ENCODE measurements at places on chromosomes 12 and 14.

DNA sequence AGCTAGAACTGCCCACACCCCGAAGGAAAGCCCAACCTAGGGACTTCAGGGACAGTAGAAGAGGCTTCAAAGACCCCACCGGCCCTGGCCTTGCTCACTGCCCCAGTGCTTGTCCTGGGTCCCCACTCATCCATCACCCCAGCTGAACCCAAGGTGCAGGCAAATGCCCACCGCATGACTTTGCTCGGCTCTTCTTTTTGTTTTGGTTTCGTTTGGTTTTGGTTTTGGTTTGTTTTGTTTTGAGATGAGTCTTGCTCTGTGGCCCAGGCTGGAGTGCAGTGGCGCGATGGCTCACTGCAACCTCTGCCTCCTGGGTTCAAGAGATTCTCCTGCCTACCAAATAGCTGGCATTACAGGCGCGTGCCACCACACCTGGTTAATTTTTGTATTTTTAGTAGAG lies 9.0 kb downstream of the CCDC85C start:
- no peak for DNase-seq

GRCh38 chr14:88289234-88289633 lies 33.8 kb downstream of the KCNK10 start:
- DNase-seq = no peak

GRCh38 chr14:91830777-91831176 lies 36.6 kb downstream of the TC2N start:
- no peak for DNase-seq

DNA sequence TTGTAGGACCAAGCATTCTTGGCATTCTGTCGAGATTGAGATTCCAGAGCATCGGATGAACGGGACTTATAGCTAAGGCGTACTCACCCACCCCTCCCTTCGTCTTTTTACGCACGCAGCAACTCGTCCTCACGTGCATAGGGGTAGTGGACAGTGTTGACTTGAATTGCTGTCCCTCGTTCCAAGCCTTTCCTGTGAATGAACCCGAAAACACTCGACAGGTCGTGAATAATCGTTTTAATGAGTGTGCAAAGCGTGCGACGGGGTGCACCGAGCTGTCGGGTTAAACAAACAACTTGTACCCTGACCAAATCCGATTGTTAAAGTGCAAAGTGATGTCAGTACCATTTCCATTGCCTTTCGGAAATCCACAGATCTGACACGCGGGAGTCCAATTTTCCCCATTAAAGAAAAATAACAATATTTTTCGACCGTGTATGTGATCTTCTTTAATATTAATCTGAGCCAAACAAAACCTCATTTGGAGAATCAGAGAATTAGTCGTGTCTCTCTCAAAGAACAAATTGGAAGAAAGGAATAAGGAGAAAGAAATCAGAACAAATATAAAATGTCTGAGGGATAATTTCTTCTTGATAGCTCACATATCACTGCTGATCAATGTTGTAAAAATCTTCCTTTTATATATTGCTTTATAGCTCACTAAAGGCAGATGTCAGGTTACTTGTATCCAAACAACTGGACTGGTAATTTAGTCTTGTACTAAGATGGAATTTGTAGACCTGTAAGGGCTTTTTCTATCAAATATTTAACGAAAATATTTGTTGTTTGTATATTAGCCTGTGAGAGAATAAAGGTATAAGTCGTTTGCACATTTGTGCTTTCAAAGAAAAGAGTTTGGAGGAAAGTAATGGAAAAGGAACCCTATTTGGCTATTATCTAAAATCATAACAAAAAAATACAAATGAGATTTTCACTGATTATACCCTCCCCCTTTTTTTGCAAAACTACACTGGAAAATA lies 11.8 kb downstream of the FOXG1 start:
- no peak for DNase-seq

GRCh38 chr12:62519043-62519442 lies 52.4 kb downstream of the MON2 start:
- DNase-seq = no peak

DNA sequence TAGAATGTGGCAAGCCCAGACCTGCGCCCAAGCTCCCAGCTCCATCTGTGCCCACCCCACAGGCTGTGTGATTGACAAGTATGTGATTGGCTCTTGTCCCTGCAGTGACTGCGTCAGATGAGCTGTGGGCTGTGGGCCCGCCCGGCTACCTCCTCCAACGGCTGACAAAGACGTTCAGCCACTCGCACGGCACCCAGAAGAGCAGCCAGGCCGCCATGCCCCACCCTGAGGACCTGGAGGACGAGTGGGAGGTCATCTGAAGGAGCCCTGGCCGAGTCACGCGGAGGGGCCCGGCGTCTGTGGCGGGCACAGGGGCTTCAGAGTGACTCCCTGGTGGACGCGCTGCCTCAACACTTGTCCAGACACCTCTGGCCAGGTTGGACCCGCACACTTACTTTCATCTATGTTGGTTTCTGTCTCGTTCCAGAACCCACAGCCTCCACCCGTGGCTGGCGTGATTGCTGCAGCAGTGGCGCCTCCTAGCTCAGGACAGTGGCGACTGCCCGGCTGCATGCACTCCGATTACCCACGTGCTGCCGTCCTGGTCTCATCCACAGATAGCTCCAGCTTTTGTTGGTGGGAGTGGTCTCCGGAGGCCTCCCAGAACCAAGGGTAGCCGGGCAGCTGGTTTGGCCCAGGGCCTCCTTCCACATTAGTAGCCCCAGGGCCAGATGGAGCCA lies 11.4 kb downstream of the ANKRD9 start:
- no peak for DNase-seq

GRCh38 chr14:38143170-38143569 lies 64.5 kb upstream of the SSTR1 start:
- DNase-seq = no peak

GRCh38 chr12:81359736-81360135 lies 281.9 kb downstream of the ACSS3 start:
- no peak for DNase-seq

DNA sequence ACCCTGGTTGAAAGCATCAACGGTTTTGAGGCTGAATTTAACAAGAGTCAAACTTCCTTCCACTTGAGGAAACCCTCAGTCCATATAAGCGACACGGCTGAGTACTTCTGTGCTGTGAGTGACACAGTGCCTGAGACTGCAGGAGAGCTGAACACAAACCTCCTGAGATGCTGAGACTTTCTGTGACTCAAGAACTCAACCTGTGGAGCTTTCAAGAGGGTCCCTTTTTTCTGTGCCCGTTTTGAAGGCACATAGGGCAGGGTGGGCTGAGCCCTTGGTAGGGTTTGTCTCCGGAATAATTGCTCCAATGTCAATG lies 305.3 kb upstream of the OR4E1 start:
- DNase-seq = no peak

DNA sequence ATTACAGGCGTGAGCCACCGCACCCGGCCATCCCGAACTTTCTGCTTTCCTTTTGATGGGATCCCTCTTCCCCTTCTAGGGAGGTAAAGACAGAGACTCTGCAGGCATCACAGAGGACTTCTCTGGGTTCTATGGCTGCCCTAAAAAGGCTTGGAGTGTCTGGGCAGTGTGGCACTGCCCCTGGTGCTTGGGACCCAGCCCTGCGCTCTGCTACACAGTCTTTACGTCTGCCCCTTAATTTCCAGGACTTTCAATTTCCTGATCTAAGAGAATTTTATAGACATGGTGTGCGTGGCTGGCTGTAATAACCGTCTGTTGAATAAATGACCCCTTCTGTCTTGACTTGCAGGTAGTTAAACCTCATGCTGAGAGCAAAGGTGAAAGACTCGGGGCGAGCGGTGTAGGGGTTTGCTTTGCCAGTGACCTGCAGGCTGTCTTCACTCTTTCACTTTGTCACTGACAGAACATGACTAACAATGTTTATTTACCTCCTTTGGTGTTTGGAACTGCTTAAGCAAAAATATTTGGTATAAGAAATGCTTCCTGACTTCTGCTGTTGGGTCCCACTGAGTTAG lies 110.9 kb upstream of the MAP1LC3B2 start:
- DNase-seq = no peak

GRCh38 chr14:78637908-78638475 lies 467.8 kb downstream of the NRXN3 start:
- DNase-seq = no peak

DNA sequence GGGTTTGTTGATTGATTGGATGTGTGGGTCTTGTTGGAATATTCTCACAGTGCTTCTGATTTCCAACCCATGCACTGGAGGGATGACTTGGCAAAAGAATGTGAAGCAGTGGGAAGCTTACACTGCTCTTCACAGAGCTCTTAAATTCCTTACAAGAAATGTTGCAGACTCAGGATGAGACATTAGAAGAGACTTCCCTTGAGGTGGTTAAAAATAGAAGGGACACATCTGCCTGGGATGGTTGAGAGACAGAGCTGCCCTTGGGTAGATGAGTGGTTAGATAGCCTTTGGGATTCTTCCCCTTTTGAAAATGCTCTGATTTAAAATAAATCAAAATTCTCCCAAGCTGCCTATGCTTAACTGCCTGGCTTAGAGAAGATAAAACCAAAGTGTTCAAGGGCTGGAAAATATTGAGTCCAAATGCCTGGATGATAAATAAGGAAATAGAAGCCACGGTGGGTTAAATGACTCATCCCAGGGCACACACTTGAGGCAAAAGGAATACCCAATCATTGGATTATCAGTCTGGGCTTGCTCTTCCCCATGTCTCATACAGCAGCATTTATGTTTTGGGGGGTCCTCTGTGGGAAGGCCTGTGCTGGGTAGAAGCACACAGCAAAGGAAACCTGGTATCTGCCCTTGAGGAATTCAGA lies 264.3 kb downstream of the AKAP6 start:
- DNase-seq = no peak

GRCh38 chr12:57723630-57723962 lies 14.9 kb downstream of the AGAP2 start:
- DNase-seq = no peak

GRCh38 chr12:52953181-52953841 lies 4.4 kb downstream of the KRT18 start:
- no peak for DNase-seq

- DNase-seq = no peak
Measured at GRCh38 chr12:94571556-94571955, 78.8 kb downstream of the TMCC3 start.

- no peak for DNase-seq
Measured at GRCh38 chr14:95679148-95679815, 6.9 kb upstream of the TCL1B start.
